Adrenal gland (tissue), 19 donors: ENCODE measurements at places on chromosomes 12 and 14.

- no peaks in the 10 kb centered on the region for H3K27me3 ChIP-seq
- DNase-seq: no peak
- H3K36me3 ChIP-seq: no peaks in the 10 kb centered on the region
- H3K4me1 ChIP-seq: no peaks in the 10 kb centered on the region
- no peak overlapping the region for H3K4me3 ChIP-seq
- H3K27ac ChIP-seq: no peak overlapping the region
Measured at GRCh38 chr12:127650626-127651025, 616.3 kb upstream of the TMEM132C start.

GRCh38 chr12:76259660-76260389 lies 88.4 kb downstream of the BBS10 start:
- peak overlapping the region; percentile 42 for H3K27ac ChIP-seq
- DNase-seq: no peak
- no peak overlapping the region for H3K4me3 ChIP-seq
- H3K4me1 ChIP-seq: no peaks in the 10 kb centered on the region

DNA sequence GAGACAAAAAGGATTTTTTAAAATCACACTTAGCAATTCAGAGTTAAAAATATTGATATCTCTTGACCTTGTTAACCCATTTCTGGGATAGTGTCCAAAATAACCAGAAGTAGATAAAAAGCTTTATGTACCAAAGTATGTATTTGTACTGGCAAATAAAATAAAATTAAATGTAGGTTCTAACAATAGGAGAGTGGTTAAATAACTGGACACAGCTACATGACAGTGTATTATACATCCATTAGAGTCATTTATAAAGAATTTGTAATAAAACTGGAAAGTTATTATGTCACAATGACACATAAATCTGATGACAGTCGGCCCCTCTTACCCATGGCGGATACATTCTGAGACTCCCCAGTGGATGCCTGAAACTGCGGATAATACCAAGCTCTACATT lies 34.0 kb downstream of the BMAL2 start:
- no peaks in the 10 kb centered on the region for H3K36me3 ChIP-seq
- no peaks in the 10 kb centered on the region for H3K27me3 ChIP-seq
- no peak for DNase-seq
- no peak overlapping the region for H3K27ac ChIP-seq
- no peak overlapping the region for H3K4me3 ChIP-seq

GRCh38 chr12:57803319-57803893 lies 15.1 kb downstream of the AVIL start:
- H3K27ac ChIP-seq: no peak overlapping the region
- peak; percentile 59 for DNase-seq
- H3K4me1 ChIP-seq: no peaks in the 10 kb centered on the region
- no peaks in the 10 kb centered on the region for H3K27me3 ChIP-seq
- no peak overlapping the region for H3K4me3 ChIP-seq
- H3K36me3 ChIP-seq: no peaks in the 10 kb centered on the region

DNA sequence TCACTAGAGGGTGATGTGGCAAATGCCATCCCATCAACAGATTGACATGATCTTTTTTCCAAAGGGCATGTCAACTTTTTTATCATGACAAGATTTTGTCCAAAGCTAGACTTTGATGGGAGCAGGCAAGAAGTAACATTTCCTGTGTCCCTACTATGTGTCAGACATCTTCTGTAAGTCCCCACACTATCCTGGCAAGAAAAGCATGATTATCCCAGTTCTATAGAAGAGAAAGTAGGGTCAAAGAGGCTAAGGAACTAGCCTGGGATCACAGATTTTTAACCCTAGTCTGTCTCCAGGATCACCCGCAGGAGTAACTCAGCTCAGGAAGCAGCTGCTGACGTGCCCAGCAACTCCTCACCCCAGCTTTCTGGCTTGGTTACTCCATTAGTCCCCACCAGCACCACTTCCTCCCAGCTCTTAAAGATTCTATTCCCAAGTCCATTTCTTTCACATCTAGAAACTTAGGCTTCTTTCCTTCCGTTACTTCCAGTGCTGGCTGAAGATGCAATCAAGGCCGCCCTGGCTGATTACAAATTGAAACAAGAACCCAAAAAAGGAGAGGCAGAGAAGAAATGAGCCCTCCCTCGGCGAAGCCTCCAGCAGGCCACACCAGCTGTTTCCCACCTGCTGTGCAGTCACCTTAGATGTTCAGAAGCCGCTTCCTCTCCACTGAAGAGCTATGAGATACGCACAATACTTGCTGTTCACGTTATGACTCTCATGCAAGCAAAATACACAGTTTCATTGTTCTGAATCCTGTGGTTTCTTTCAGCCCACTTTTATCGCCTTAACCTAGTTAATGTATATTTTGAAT lies 6.2 kb downstream of the ISCU start:
- H3K27me3 ChIP-seq: no peaks in the 10 kb centered on the region
- H3K4me3 ChIP-seq: no peak overlapping the region
- DNase-seq: no peak
- peaks cover 63% of the 10 kb centered on the region for H3K36me3 ChIP-seq
- peaks cover 27% of the 10 kb centered on the region for H3K4me1 ChIP-seq

DNA sequence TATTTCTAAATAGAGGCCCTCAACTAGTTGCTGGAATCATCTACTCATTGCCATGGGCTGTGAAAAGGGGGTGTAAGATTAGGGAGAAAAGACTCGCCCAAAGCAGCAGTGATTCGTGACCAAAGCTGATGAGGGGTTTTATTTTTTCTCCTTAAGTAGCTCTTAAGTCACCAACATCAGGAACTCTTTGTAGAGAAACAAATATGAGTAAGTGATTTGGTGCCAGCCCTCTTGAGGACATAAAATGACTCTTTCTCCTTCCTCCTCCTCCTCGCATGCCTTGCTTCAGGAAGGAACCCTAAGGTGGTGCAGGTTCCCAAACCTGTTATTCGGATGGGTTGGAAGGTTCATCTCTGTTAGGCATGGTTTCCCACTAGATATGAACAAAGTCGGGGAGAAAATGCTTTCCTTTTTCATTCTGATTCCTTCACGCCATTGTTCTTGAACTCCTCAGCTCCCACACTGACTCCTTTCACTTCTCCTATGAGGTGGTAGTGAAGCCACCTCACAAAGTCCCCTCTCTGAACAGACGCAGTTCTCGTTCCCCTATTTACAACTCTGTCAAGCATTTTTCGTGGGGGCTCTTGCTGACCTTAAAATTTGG lies 113.4 kb downstream of the ETV6 start:
- H3K27me3 ChIP-seq: no peaks in the 10 kb centered on the region
- no peak for DNase-seq
- peaks cover 5% of the 10 kb centered on the region for H3K36me3 ChIP-seq
- peaks cover 47% of the 10 kb centered on the region for H3K4me1 ChIP-seq

GRCh38 chr14:66650491-66650911 lies 142.6 kb downstream of the GPHN start:
- no peak overlapping the region for H3K4me3 ChIP-seq
- H3K36me3 ChIP-seq: no peaks in the 10 kb centered on the region
- H3K27me3 ChIP-seq: no peaks in the 10 kb centered on the region
- H3K4me1 ChIP-seq: no peaks in the 10 kb centered on the region

- no peak overlapping the region for H3K4me3 ChIP-seq
- DNase-seq: no peak
- H3K4me1 ChIP-seq: peaks cover 7% of the 10 kb centered on the region
- peak overlapping the region; percentile 1 for H3K27ac ChIP-seq
- no peaks in the 10 kb centered on the region for H3K27me3 ChIP-seq
Measured at GRCh38 chr14:96051642-96052540, 12.7 kb downstream of the C14orf132 start.

DNA sequence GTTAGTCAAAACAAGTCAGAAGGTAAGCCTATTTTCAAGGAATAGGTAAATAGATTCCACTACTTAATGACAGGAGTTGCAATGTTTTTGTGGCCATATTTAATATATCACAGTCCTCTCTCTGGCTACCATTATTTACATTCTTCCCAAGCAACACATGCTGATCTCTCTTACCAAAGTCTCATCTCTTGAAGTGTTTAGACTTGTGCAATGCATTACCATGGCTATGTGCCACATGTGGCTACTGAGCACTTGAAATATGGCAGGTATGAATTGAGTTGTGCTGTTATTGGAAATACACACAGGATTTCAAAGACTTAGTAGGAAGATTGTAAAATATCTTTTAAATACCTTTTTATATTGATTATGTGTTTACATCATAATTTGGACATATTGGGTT lies 262.4 kb upstream of the PDE3A start:
- no peaks in the 10 kb centered on the region for H3K36me3 ChIP-seq
- DNase-seq: no peak
- H3K27ac ChIP-seq: no peak overlapping the region
- no peaks in the 10 kb centered on the region for H3K4me1 ChIP-seq

- DNase-seq: no peak
- peak overlapping the region; percentile 10 for H3K27ac ChIP-seq
- H3K36me3 ChIP-seq: no peaks in the 10 kb centered on the region
- no peaks in the 10 kb centered on the region for H3K4me1 ChIP-seq
Measured at GRCh38 chr12:107400686-107401447, 284.7 kb upstream of the PWP1 start.

DNA sequence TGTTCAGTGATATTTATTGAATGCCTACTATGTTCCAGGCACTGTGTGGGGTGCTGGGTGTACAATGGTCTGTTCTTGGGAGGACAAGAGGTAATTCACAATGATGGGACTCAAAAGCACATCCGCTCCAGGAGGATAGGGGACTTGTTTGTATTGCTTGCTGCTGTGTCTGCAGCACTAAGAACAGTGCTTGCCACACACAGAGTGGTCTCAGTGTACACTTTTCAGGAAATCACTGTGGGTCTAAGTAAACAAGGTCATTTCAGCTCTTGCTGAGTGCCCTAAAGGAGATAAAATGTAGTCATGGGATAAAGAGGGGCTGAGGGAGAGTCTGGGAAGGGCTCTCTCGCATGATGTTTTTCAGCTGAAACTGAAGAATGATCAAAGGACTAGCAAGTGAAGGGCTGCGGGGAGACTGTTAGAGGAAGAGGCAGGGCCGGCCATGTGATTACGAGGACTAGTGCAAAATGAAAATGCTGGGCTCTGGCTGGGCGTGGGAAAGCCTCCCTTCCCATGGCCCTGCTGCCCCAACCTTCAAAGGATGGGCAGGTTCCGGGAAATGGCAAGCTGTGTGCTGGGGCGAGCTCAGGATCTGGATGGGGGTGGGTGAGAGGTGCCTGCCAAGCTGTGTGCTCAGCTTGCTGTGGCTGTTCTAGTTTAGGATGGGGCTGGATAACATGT lies 39.1 kb downstream of the ADCK1 start:
- no peaks in the 10 kb centered on the region for H3K4me1 ChIP-seq
- H3K27me3 ChIP-seq: no peaks in the 10 kb centered on the region
- no peaks in the 10 kb centered on the region for H3K36me3 ChIP-seq
- H3K4me3 ChIP-seq: no peak overlapping the region

GRCh38 chr14:20836668-20837338 lies 34.2 kb upstream of the RNASE1 start:
- no peak overlapping the region for H3K4me3 ChIP-seq
- DNase-seq: no peak

DNA sequence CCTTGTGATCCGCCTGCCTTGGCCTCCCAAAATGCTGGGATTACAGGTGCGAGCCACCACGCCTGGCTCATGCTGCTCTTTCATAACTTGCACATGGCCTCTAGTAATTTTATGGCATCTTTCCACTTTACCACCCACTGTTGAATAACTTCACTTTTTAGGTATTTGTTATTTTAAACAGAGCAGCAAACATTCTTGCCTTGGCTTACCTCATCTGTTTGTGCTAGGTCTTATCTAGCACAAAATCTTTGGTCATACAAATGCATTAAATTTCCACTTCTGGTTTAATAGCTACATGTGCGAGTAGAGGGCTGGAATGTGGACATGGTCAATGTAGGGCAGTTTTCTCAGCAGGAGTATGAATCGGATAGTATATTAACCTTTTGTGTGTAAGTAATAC lies 38.8 kb upstream of the ATF7IP start:
- H3K27me3 ChIP-seq: no peaks in the 10 kb centered on the region
- no peaks in the 10 kb centered on the region for H3K4me1 ChIP-seq
- H3K27ac ChIP-seq: no peak overlapping the region
- H3K4me3 ChIP-seq: no peak overlapping the region

DNA sequence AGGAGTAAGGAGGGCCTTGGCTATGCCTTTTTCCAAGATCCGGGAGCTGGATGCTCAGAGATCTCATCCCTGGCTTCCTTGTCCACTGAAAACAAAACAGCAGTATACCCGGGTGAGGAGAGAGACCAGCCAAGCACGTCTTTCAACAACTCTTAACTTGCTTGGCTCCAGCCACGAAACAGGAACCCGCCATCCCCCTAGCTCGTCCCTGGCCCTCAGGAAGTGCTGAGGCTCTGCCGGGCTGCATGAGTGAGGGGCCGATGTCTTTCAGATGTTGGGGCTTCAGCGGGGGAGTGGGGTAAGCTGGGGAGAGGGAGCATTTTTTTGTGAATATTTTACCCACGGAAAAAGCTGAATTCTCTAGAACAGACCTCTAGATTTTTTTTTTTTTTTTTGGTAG lies 231.1 kb downstream of the CACNA1C start:
- H3K27me3 ChIP-seq: no peaks in the 10 kb centered on the region
- H3K36me3 ChIP-seq: no peaks in the 10 kb centered on the region
- DNase-seq: no peak
- no peak overlapping the region for H3K27ac ChIP-seq
- H3K4me3 ChIP-seq: no peak overlapping the region

DNA sequence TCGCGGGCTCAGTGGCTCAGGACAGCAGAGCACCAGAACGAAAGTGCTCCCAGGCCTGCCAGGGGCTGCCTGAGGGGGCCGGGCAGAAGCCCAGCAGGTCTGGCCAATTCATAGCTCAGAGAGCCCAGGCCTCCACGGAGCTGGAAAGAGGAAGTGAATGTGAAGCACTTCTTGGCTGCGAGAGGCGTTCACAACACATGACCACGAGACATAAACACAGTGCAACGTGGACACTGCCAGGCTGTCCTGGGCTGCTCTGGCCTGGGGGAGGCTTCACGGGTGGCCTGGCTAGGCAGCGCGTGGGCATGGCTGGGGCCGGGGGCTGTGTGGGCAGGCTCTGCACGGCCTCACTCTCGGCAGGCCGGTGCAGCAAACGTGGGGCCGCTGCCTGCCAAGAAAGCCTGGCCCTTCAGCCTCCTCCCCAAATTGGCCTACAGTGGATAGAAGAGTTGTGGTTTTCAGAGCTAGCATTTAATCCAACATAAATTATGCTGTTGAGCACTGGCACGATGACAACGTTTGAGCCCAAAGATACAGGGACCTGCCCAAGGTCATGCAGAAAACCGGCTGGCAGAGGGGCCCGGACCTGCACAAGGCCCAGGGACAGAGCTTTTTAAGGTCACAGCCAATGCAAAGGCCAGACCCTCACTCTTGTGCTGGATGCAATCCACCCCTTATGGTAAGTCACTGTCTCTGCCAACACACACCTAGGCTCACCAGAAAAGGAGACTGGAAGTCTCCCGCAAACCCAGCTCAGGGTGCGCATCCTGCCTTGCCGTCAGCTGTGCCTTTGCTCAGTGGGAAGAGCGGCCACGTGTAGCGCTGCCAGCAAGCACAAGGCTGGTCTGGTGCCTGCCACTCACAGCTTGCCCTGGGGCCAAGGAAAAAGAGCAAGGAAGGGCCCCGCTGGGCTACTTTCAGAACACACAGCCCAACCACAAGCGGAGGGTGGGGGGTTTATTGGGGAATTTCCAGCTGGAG lies 8.6 kb downstream of the SLC25A29 start:
- H3K27ac ChIP-seq: peak overlapping the region; percentile 32
- H3K4me3 ChIP-seq: no peak overlapping the region
- peaks cover 4% of the 10 kb centered on the region for H3K36me3 ChIP-seq
- no peak for DNase-seq
- peaks cover 47% of the 10 kb centered on the region for H3K4me1 ChIP-seq

GRCh38 chr12:48423171-48423570 lies 49.2 kb upstream of the ANP32D start:
- no peaks in the 10 kb centered on the region for H3K27me3 ChIP-seq
- peaks cover 41% of the 10 kb centered on the region for H3K4me1 ChIP-seq
- no peaks in the 10 kb centered on the region for H3K36me3 ChIP-seq
- no peak overlapping the region for H3K27ac ChIP-seq
- no peak overlapping the region for H3K4me3 ChIP-seq
